Kidney (tissue), 22 donors: ENCODE measurements at places on chromosomes 3 and 15.

- DNase-seq = no peak
Observed at GRCh38 chr3:186705882-186706780, 11.0 kb upstream of the KNG1 start.

DNA sequence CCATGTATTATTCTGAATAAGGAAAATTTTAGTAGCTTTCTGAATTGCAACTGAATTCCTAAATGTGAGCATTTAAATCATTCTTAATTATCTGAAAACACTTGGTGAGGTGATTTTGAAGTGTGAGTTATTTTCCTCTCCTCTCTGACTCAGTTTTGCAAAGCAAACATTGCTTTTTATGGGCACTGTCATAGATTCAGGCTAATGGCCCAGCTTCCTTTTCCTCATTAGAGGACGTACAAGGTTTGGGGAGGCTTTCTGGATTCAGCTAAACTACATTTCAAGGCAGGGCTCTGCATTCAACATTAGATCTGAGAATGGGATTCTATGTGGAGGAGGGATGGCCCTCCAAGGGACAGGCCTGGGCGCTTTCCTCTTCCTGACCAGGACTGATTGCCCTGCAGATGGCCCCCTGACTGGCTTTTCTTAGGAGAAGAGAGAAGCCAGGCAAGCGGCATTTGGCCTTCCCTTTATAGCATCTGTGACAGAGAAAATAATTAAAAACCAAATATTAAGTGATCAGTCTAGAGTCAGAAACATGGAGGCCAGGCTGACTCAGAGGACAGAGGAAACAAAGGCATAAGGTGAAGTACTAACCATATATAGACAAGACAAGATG is 53.0 kb upstream of the STXBP5L start:
- DNase-seq = no peak

GRCh38 chr15:49215768-49216739 is 46.0 kb downstream of the GALK2 start:
- peak; percentile 86 for DNase-seq

GRCh38 chr3:174387736-174388135 is 471.4 kb upstream of the NAALADL2 start:
- DNase-seq = no peak

DNA sequence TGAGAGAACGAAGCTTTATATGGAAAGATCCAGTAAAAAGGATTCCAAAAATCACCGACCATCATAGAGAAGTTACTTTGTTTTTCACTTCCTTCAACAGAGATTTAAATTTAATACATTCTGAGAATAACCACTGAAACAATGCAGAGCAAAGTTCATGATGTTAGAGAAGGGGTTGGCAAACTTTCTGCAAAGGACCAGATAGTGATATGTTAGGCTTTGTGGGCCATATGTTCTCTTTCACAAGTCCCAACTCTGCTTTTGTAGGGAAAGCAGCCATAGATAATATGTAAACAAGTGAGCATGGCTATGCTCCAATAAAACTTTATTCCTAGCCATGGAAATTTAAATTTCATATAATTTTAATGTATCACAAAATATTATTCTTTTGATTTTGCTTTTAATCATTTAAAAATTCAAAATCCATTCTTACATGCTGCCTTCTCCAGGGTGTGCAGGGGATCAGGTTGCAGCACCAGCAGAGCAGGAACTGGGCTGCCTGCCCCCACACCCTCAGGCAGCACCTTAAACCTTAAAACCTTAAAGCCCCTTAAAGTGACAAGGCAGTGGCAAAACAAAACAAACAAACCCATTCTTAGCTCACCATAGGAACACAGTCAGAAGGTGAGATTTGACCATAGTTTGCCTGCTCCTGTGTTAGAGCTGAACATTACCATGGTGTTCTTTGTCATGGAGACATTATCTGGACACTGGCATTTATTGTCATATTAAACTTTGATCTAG is 16.9 kb upstream of the IGSF10 start:
- peak; percentile 17 for DNase-seq

GRCh38 chr3:107206945-107207344 is 170.3 kb upstream of the CCDC54 start:
- no peak for DNase-seq

- no peak for DNase-seq
Observed at GRCh38 chr15:63545520-63545919, 41.1 kb downstream of the USP3 start.

GRCh38 chr3:109356442-109357155 is 19.3 kb upstream of the DPPA4 start:
- no peak for DNase-seq

DNA sequence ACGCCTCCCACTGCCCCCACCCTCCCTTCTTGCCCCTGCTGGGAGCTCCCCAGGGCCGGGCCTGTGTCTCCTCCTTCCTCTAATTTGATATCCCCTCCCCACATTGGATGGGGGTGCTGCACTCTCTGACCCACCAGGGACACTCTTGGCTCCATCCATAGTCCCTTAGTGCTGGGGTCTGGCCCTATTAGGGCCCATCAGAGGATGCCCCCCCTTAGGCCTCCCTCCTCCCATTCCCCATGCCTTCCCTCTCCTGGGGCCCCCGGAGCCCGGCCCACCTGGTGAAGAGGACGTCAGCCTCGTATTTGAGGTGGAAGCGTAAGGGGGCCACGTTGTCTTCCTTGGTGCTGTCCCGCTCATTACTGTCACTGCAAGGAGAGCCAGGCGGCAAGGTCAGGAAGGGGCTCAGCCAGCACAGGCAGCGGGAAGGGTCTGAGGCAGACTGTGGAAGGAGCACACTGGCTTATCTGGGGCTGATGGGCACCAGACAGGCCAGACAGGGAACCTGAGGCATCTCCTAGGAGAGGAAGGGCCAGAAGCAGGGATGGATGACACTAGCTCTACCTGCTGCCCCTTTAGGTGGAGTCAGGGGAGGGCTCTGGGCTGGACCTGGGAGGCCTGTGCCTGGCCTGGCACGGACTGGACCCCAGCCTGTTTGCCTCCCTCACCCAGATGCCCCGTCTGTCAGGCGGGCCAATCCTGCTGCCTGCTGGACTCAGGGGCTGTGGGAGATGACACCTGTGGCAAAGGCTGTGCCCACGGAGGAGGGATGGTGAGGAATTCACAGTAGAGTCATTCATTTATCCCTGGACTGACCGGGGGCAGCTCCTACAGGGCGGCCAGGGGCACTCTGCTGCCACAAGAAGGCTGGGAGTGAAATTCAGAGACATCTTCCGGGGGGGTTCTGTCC is 36.2 kb downstream of the FEM1B start:
- peak; percentile 30 for DNase-seq

GRCh38 chr3:185572183-185572582 is 13.9 kb upstream of the SENP2 start:
- DNase-seq = no peak

- DNase-seq = no peak
Observed at GRCh38 chr15:99826157-99826780, 93.0 kb upstream of the LYSMD4 start.

GRCh38 chr3:101084404-101084803 is 91.2 kb upstream of the ABI3BP start:
- no peak for DNase-seq

DNA sequence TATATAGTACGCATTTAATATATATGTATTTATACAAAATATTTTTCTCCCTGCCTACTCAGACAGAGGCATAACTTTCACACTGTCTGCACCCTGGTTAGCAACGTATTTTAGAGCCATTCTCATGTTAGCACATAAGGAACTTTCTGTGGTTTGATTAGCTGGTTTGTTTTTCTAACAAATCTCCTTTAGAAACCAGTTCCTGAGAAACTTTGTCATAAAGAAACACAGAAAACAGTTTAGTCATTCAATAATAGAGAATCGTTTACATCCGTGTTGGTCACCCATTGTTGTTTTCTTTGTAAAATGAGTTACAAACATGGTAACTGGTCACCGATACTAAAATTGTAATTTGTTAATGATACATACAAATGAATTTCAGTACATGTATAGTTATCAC is 5.9 kb upstream of the NGRN start:
- DNase-seq = no peak

DNA sequence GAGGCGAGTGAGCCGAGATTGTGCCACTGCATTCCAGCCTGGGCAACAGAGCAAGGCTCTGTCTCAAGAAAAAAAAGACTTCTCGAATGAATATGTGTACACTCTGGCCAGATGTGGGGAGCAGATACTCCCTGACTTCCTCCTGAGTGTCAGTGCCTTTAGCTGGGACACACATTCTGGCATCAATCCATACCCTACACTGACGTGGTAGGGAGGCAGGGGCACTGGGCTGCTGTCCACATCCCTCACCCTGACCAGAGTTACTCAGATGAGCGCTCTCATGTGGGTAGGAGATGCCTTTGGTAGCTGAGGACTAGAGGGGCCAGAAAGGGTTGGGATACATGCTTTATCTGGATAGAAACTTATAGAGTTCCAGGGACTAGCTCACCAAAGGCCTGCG is 15.6 kb downstream of the LIMD1 start:
- DNase-seq = no peak

- peak; percentile 37 for DNase-seq
Observed at GRCh38 chr3:184541886-184542562, 19.6 kb upstream of the EPHB3 start.

- DNase-seq = no peak
Observed at GRCh38 chr3:88198121-88198520, 48.4 kb downstream of the C3orf38 start.

- DNase-seq = no peak
Observed at GRCh38 chr3:42556089-42556632, 25.6 kb downstream of the SEC22C start.

DNA sequence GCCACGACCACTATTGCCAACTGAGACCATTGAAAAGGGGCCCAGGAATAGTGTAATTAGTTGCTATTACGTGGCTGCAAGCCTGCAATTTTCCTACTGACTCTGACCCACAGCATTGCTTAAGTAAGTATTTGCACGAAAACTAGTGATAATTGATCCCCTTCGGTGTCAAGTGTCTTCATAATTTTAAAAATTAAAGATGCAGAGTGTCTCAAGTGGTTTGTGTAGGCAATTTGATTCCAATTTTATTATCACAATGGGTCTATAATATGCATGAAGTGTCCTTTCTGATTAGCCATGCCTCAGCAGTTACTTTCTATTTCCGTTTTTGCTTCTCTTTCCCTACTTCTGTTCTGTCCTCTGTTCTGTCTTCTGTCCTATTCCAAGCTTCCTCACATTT is 259.2 kb downstream of the C3orf38 start:
- no peak for DNase-seq

DNA sequence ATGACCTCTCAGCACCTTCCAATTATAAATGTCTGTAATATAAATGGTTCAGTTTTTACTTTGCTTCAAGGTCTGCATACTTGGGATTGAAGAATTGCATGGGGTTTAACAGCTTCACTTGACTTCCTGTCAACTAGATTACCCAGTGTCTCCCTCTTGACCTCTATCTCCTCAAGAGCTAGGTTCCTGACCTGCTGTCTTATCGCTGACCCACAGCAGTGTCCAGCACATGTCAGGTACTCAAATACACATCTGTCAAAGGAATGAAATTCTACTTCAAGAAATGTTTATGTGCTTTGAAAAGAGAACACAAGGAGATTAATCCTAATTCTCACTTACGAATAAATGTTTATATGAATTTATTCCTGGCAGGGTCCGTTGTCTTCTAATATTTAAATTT is 284.5 kb downstream of the SLC9A9 start:
- no peak for DNase-seq

DNA sequence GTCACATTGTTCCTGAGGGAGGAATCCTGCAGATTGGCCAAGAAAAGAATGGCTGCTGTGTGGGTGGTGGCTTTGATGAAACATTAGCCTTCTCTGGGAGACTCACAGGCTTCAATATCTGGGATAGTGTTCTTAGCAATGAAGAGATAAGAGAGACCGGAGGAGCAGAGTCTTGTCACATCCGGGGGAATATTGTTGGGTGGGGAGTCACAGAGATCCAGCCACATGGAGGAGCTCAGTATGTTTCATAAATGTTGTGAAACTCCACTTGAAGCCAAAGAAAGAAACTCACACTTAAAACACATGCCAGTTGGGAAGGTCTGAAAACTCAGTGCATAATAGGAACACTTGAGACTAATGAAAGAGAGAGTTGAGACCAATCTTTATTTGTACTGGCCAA is 6.1 kb downstream of the PTX3 start:
- DNase-seq = no peak

GRCh38 chr3:38284756-38285150 is 2.7 kb downstream of the SLC22A14 start:
- no peak for DNase-seq

DNA sequence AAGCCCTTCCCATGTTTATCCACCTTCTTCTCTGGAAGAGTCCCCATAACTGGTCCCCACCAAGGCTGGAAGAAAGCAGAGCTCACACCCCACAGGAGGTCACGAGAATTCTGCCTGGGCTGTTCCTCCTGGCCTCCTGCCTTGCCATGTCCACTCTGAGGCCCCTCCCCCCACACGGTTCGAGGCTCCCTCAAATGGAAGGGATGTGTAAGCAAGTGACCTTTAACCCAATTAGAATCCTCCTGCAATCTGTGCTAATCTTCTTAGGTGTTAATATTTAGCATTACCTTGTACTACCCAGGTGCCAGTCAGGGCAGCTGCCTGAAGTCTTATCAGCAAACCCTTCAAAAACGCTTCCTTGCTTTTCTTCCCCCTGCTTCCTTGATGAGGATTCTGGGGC is 32.4 kb upstream of the DYNC1LI1 start:
- DNase-seq = no peak

DNA sequence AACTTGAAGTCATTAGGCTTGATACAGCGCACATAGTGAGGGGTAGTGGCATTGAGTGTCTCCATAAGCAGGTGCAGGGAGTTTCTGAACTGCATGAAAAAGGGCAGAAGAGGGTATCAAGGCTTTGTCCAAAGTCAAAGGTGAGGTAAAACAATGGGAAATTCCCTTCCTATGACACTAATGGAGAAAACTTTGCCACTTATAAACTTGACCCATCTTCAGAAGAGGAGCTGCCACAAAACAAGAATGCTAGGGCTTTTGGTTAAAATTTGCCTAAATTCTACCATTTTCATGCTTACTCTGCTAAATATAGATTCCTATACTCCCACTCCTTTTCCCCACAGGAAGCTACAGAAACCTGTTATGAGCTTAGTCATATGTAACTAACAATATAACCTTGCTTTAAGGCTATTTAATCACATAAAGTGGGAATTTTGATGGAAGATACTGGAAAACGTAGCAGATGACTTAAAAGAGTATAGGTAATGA is 87.5 kb upstream of the MYO5C start:
- DNase-seq = no peak

DNA sequence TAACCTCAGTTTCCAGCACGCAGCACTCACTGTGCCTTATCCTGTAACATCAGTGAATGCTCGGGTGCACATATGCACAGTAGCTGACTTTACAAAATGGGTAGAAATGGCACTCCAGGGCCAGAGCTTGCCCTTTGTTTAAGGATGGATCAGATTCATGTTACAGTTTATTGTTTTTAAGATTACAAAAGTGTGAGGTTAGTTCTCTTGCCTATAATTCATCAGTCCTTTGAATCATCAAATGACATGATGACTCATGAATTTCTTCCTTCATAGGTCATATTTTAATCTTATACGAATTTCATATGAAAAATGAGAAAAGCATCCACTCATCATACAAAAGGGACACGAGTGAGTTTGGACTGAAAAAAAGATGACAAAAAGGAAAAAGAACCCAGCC is 545.3 kb downstream of the GBE1 start:
- DNase-seq = peak; percentile 7
